B cell (primary cell): ENCODE measurements at places on chromosomes 1 and 21. TPM values are rescaled to one million over a fixed set of nuclear protein-coding genes. Genes with fewer than 3 reads are reported as not detected.

- DNase-seq = no peak
Observed at GRCh38 chr1:39900662-39901463, 854 bp downstream of the MYCL start.

DNA sequence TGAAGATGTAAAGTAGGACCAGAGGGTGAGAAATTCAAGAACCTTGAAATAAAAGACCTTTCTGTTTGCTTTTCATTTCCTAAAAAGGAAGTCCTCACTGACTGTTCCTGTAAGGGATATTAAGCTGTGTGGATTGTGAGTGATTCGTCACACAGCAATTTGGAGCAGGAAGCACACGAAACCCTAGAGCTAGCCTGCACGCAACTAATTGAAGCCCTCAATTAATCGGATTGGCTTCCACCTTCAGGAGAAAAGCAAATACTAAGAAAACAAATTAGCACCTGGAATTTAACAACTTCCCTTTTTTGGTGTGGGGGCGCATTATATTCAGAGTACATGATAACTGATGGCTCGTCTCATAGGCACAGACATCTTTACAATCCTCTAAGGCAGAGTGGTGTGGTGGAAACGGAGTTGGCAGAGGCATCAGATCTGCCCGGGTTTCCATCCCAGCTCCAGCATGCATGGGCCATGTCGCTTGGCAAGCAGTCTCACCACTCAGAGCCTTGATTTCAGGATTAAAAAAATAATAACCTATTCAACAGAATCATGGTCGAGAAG is 95.2 kb downstream of the KCNJ15 start:
- DNase-seq = no peak

- no peak for DNase-seq
Observed at GRCh38 chr1:228684607-228685006, 50.7 kb upstream of the RHOU start.

GRCh38 chr1:57615956-57616355 is 192.1 kb upstream of the DAB1 start:
- DNase-seq = no peak

- no peak for DNase-seq
Observed at GRCh38 chr1:77438236-77438913, 156.6 kb downstream of the AK5 start.

GRCh38 chr1:53145942-53146708 is 3.7 kb upstream of the SLC1A7 start:
- no peak for DNase-seq

DNA sequence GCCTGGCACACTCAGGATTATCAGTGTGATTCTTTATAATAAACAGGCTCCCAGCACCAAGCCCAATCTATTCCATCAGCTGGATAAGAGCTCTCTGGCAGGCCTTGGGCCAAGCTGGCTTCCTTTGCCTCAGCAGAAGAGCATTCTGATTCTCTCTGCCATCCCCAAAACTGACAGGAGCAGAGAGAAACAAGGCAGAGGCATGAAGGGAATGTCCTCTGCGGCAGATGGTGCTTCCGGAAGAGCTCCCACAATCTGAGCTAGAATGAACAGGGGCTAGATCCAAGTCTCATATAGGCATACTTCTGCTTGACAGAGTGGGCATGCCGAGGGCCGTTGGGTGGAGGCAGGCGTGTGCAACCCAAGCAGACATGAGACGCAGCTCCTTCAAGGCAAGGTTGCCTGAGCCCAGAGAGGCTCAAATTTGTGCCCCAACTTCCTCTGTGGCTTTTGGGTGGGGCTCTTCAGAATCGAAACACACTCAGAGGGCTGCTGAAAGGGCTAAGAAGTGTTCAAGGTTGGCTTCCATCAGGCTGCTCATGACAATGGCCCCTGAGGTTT is 4.0 kb downstream of the CAPN2 start:
- DNase-seq = peak; percentile 63

- DNase-seq = peak; percentile 69
Observed at GRCh38 chr1:160997323-160998038, 23.5 kb downstream of the F11R start.

DNA sequence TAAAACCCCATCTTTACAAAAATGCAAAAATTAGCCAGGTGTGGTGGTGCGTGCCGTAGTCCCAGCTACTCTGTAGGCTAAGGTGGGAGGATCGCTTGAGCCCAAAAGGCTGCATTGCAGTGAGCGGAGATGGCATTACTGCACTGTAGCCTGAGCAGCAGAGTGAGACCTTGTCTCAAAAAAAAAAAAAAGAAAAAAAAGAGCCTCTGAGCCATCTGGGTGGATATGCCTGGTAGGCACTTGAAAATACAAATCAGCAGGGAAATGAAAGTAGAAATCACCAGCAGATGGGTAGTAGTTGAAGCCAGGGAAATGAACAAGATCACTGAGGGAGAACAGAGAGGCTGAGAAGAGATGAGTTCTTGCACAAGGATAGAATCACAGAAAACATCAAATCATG is 131.0 kb upstream of the HMCN1 start:
- DNase-seq = peak; percentile 86

DNA sequence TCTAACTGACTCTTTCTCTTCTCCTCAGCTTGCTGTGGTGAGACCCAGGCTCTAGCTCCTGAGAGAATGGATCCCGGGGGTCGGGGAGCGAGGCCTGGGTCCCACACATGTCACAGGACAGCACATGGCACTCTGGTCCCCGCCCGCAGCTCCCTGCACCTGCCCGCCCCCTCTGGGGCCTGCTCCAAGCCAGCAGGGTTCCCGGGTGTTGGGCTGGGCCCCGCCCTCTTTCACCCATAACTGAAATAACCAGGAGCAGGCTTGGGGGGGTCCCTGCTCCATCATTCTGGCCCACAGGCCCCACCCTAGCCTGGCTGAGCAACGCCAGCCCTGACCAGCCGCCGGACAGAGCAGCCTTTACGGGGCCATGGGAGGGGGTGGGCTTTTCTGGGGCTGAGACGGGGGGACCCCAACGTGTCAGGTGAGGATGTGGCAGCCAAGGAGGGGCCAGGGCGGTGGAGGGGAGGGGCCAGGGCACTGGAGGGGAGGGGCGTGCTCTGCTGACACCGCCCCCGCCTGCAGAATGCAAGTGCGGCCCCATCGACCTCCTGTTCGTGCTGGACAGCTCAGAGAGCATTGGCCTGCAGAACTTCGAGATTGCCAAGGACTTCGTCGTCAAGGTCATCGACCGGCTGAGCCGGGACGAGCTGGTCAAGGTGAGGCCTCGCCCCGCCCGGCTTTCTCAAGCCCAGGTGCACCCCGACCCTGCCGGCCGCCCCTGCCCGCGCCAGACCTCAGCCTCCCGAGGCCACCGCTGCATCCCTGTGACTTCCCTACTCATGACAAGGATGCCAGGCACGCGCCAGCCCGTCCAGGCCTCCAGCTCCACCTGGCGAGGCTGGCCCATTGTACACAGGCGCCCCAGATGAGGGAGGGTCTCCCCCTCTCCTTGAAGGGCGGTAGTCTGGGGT is 19.4 kb downstream of the COL6A1 start:
- no peak for DNase-seq

GRCh38 chr1:207938016-207938415 is 27.1 kb upstream of the CD34 start:
- DNase-seq = no peak

DNA sequence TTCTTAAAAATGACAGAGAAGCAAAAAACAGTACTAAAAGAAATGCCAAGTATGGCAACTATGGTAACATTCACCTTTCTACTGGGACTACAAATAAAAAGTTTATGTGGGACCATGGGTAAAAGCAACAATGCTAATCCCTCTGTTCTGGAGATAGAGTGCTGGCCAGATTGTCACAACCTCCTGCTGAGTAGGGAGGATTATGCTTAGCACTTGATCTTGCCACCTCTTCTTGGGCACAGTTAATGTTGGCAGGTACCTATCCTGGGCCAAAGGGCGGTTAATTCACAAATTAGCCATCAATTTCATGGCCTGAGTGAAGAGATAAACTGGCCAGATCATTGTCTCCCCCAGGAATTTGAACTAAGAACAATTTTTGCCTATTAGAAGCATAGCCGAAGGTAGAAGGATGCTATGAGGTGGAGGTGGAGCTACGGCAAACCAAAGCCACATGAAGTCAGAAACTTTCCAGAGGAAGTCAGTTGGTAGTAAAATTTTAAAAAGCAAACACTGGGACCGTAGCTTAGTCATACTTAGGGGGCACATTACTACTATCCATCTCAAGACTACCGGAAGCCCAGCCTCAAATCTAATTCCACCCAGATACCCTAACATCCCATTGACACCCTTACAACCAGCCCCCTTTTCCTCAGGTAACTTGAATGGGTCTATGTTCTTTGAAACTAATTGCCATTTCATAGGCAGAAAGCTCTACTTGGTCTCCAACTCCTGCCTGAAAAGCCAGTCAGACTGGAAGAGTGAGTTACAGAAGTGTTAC is 2.7 kb downstream of the SCYL3 start:
- DNase-seq = peak; percentile 27

- no peak for DNase-seq
Observed at GRCh38 chr1:3399732-3400131, 54.7 kb upstream of the ARHGEF16 start.

GRCh38 chr1:208737922-208738321 is 493.7 kb upstream of the PLXNA2 start:
- DNase-seq = no peak

- no peak for DNase-seq
Observed at GRCh38 chr1:237042526-237042891, 525 bp downstream of the RYR2 start.

DNA sequence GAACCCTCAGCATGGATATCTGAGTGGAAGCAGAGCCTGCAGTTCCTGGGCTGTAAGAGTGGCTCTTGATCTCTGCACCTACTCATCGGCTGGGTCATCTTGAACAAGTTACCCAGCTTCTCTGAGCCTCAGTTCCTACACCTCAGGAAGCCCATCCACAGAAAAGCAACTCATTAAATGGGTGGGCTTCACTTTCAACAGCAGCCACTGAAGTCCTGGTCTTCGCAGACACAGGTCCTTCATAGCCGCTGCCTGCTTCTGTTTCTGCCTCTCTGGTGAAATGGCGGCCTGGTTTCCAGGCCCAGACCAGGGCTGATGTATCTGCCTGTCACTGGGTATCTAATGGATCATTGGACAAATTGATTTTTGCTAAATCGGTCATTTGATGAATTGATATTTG is 571.4 kb downstream of the PTPRU start:
- no peak for DNase-seq

DNA sequence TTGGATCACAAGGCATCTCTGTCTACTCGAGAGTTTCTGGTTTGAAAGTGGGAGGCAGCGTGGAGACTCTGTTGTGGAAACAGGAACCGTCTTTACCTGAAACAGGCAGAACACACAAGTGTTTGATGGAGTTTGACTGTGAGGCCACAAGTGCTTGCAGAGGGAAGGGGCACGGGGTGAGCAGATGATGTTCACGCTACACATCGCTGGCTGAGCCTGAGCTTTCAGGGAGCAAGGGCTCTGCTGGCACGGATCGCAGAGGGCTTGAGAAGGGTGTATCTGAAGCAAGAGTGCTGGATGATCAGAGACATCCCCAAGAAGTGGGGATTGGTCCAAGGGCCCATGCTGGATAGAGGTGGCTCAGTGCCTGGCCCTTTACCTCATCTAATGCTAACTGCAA is 59.3 kb downstream of the IGSF21 start:
- DNase-seq = no peak

GRCh38 chr1:117734403-117734802 is 128.6 kb downstream of the TENT5C start:
- no peak for DNase-seq

DNA sequence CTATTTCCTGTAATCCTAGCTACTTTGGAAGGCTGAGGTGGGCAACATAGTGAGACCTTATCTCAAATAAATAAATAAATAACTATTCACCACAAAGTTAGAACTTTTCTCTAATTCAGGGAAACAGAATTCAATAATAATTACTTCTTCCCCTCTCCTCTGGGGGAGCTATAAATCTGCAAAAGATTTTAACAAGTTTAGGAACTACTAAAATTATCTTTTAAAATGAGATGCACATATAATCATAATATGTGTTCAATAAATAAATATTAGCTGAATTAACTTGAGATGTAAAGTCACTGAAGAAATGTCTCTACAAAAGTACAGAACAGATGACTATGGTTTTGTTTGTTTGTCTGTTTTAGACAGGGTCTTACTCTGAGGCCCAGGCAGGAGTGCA is 14.1 kb downstream of the WDR47 start:
- DNase-seq = no peak

DNA sequence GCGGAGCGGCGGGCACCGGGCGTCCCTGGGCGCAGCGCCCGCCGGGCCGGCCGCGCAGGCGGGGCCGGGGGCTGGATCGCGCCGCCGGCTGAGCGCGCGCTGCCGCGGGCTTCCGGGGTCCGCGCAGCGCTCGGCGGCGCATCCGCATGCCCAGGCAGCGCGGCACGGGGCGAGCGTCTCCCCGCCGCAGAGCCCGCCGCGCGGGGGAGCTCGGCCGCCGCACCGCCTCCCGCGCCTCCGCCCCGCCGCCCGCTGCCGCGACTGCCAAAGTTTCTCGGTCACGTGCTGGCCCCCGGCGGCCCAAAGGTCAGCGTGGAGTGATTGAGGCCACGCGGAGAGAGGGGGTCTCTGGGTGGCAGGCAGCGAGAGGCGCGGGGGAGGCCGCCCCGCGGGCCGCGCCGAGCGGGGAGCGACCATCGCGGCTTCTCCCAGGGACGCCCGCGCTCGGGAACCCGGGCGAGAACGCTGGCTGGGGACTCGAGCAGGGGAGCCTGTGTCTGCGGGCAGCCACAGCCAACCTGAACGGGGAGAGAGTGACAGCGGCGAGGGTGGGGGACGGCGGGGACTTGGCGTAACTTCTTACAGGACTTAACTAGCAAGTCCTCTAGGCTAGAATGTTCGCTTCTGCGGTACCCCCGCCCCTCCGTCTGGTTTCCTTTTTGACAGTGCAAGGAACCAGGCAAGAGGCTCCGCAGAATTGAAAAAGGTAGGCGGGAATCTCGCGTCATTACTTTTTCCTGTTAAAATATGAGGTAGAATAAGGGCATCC is at the start of gene ILDR2:
Gene ILDR2 (minus strand): TSS at position 180 of the 769 bp plus-strand sequence. CDS start 272 bp downstream, outside the sequence.
- DNase-seq = peak; percentile 68

- DNase-seq = no peak
Observed at GRCh38 chr1:5297180-5297885, 642.9 kb downstream of the AJAP1 start.

DNA sequence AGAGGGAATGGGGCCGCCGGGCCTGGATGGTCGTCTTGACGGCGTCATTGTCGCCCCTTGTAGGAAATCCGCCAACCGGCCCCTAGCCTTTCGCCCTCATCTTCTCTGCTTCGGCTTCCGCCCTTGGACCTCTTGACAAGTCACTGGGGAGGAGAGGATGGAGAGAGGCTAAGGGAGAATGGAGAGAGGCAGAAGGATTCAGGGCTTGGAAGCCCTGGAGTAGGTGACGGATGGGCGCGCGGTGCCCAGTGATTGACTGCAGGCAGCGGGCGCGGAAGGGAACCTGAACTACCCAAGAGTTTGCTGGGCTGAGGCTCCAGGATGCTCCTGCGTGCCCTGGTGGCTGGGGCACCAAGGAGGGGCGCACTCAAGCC is 651 bp downstream of the PDE4B start:
- DNase-seq = no peak

DNA sequence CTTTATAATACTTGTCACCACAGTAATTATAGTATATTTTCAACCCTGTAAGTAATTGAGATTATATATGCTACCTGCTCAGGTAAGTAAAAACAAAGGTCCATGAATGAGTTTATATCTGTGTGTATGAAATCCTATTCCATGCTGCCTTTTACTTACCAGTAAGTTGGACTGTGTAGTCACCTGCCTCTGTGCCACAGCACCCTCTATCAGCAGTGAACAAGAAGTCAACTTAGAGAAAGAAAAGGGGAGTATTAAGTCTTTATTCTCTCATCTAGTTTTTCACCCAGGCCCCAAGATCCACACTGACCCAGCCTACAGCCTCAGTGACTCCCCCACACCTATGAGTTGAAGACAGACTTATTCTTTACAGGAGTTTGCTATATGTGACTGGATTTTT is 36.9 kb upstream of the IFI16 start:
- DNase-seq = peak; percentile 24

Gene BLACAT1
- 0.12 TPM in 1 of 2 replicates, not detected in the other for total RNA-seq

Gene CLEC20A
- total RNA-seq = 4.7 and 4.9 TPM in 2 replicates

Gene ADGRL2
- not detected in 2 replicates for total RNA-seq

Gene GBP7
- not detected in 2 replicates for total RNA-seq
